CD4-positive, alpha-beta T cell treated with Interleukin-21 for 1 hour (primary cell): ENCODE measurements at places on chromosomes 2 and 18.

DNA sequence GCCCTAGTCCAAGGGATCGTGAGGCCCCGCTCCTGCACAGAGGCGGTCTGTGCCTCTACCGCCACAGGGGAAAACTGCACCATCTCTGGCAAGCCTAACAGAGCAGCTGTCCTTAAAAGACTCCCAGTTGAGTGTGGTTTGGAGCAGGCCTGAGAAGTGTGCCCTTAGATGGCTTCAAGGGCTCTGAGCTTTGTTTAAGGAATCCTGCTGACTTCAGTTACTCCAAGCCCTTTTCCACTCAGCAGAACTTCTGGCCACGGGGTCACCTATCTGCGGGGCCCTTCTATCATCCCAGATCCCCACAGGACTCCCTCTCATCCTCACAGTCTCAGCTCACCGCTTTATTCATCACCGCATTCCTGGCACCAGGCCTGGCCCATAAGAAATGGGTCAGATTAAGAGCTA lies 131.5 kb downstream of the CCDC74A start:
- DNase-seq = no peak

DNA sequence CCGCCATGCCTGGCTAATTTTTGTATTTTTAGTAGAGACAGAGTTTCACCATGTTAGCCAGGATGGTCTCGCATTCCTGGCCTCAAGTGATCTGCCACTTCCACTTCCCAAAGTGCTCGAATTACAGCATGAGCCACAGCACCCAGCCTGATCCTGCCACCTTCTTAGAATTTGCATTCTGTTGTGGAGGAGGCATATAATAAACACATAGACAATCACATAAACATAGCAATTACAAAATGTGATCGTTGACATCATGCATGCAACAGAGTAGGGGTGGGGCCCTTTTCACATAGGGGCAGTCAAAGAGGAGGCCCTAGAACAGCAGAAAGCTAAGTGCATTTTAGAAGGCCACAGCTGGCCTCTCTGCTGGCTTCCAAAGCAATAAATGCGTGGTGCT lies 39.9 kb upstream of the TSPYL6 start:
- no peak for DNase-seq

DNA sequence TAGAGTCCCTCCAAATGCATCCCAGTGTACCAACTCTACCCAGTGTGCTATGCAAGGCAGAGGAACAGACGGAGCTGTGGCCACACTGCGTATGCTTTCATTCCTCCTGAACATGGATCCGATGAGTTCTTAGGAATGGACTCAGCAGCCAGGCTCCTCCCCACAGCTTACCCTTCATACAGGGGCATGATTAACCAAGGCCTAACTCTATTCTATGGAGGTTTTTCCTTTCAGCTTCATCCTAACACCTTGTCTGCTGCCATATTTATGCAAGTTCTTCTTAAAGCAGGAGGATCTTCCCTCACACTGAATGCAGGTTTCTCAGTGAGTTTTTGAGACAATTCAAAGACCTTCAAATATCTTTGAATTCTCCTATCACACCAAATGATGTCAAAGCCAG lies 222.9 kb downstream of the MYT1L start:
- DNase-seq = no peak

GRCh38 chr2:20829861-20830260 lies 7.0 kb upstream of the LDAH start:
- no peak for DNase-seq

GRCh38 chr2:205010196-205010595 lies 464.9 kb downstream of the PARD3B start:
- no peak for DNase-seq

GRCh38 chr2:238164906-238165287 lies 6.1 kb downstream of the ERFE start:
- DNase-seq = no peak

- no peak for DNase-seq
Observed at GRCh38 chr2:197217541-197217940, 93.0 kb downstream of the ANKRD44 start.
